ENCODE measurements at places on chromosomes 1 and 21.

DNA sequence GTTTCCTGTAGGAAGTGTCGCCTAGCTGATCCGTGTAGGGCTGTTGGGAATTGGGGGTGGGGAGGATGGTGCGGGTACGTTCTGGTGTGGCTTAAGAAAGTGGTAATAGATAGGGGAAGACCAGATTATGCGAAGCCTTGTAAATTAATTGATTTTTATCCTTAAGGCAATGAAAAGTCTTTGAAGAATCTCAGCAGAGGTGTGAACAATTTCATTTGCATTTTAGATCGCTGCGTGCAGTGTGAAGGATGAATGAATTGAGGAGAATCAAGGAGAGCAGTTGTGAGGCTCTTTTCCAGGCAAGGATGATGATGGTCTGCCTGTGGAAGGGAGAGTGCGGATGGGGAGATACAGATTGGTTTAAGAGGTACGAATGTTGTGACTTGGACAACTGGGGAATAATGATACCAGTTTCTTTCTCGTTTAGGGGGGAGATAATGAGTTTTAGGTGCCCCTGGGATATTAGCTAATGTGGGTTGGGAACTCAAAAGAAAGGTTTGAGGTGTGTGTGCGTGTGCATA is 813 bp upstream of the DEDD start:
- peak; percentile 18 for DNase-seq

- no peak for DNase-seq
These were observed 139.4 kb upstream of the B3GALT2 start for GRCh38 chr1:193325771-193326170.

DNA sequence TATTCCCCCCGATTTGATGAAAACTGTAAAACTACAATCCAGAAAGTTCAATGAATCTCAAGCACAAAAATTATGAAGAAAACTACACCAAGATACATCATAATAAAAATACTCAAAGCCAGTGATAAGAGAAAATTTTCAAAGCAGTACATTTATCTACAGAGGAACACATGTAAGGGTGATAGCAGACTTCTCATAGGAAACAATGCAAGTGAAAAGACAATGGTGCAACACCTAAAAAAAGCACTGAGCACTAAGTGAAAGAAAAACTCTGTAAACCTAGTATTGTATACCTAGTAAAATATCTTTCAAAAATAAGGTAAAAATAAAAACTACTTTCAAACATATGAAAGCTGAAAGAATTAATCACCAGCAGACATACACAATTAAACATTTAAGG is 76.1 kb upstream of the IRF2BP2 start:
- DNase-seq, result no peak

GRCh38 chr1:110187139-110187890 is 22.8 kb upstream of the KCNC4 start:
- no peak for DNase-seq

GRCh38 chr21:29117372-29117955 is 13.0 kb upstream of the MAP3K7CL start:
- no peak for DNase-seq

DNA sequence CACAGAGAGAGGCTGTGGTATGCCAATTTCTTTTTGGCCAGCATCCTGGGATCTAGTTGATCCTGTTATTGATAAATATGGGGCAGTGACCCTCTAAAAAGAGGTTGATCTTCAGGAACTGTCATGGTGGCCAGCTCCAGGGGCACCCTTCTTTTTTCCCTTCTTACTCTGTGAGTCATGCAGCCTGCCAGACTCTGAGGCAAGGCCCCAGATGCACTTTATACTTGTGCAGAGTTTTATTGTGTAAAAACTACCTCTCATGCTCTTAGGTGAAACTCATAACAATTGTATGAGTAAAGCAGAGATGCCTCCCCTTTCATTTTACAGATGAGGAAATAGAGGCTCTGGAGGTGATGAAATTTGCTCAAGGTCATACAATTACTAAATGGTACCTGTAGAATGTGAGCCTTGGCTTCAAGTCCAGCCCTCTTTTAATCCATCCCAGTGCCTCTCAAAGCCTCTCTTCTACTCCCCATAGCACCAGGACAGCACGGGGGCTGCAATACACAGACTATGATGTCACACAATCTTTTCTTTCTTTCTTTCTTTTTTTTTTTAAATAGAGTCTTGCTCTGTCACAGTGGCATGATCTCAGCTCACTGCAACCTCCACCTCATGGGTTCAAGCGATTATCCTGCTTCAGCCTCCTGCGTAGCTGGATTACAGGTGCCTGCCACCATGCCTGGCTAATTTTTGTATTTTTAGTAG is 387.8 kb downstream of the KCNH1 start:
- DNase-seq, result no peak

GRCh38 chr1:18907917-18908845 is 5.8 kb upstream of the ALDH4A1 start:
- DNase-seq, result peak; percentile 59

DNA sequence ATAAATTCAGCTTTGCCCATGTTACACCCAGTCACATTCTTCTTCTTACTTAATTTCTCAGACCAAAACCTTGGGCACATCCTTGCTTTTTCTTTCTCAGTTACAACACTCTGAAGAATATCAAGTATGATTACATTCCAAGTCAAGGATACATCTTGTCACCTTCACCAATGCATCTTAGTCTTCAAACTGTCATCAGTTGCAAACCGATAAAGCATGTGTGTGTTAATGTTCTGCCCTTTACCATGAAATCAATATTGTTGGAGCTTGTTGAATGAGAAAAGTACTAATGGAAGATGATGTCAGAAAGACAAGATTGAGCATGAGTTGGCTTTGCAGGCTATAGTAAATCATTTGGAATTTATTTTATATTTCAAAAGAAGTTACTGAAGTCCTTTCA is 764.6 kb downstream of the NCAM2 start:
- DNase-seq, result no peak

- no peak for DNase-seq
These were observed 1.6 kb downstream of the E2F2 start for GRCh38 chr1:23529146-23530086.

- no peak for DNase-seq
These were observed 1.3 kb upstream of the LEMD1 start for GRCh38 chr1:205422993-205423642.

DNA sequence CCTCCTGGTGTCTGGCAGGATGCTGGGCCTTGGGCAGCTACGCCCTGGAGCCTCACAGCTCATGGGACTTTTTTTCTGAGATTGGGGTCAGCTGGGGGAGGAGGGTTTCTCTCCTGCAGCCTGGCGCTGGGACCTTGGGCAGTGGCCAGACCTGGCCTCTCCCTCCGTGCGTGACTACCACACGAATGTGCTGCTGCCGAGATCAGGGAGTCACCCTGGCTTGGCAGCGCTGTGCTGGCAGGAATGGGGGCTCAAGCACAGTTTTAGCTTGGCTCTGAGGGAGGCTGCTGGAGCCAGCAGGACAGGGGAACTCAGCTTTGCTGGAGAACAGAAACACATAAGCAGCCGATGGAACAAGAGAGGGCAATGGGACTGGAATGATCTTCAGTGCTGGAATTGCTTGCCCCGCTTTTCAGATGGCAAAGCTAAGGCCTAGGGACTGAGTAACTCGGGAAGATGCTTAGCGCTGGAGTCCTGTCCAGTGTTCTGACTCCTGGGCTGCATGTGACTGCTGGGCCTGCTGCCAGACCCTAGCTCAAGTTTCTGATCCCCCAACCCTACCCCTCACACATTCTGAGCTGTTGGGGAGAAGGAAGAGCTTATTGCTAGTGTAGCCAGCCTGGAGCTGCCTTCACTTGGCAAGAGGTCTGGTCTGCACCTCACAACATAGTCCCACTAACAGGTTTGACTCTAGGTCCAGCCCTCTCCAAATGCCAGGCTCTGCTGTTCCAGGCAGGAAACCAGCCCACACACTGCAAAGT is 69.9 kb downstream of the NAV1 start:
- DNase-seq, result peak; percentile 47

DNA sequence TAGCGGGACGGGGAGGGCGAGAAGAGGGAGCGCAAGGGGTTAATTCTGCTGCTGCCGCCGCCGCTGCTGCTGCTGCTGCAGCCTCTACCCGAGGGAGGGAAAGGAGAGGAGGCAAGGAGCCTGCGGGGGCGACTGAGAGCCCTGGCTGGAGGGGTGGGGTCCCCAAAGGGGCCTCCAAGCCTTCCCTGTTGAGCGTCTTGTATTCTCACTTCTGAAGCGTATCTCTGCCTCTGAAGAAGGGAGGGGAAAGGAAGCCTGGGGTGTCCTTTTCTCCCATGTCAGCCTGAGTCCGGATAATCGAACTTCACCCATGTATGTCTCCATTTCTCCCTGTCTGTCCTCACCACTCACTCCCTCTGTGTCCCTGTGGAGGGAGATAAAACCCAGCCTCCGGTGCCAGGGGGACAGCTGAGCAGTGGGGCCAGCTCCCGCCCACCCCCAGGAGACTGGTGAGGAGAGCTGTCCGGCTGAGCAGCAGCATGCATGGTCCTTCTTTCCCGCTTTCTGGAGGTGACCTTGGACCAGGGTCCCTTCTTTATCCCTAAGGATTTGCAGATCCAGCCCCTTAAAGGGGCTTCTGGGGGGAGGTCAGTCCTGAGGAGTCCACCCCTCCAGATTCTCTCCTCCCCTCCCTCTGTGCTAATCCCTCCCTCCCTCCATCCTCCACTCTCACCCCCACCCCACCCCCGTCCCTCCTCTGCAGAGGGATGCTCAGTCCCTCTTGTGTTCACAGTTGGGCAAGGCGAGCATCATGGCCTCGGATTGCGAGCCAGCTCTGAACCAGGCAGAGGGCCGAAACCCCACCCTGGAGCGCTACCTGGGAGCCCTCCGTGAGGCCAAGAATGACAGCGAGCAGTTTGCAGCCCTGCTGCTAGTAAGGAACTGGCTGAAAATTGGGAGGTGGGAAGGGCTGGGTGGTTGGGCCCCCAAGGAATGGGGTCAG is 1.0 kb downstream of the NCDN start:
- DNase-seq, result no peak

GRCh38 chr1:175072099-175072951 is 4.7 kb downstream of the TNN start:
- DNase-seq, result peak; percentile 73

GRCh38 chr1:7956218-7957032 is 5.1 kb upstream of the PARK7 start:
- DNase-seq, result no peak

Measured in Ammon's horn (tissue), 1 donor.